Hair follicular keratinocyte (primary cell): ENCODE measurements at places on chromosomes 6 and 20. TPM values are rescaled to one million over a fixed set of nuclear protein-coding genes. Genes with fewer than 3 reads are reported as not detected.

Gene LRRC73
- 0.16 and 0.27 TPM in 2 replicates for total RNA-seq

Gene ADTRP
- 27.0 and 75.8 TPM in 2 replicates for total RNA-seq

Gene TEAD3
- total RNA-seq: 11.7 and 14.5 TPM in 2 replicates

Gene NANP
- 5.8 and 7.7 TPM in 2 replicates for total RNA-seq

Gene MLN
- not detected in 2 replicates for total RNA-seq

Gene C20orf173
- total RNA-seq: not detected in 2 replicates

Gene SGK1
- total RNA-seq: 81.8 and 86.8 TPM in 2 replicates

Gene FAM83C
- 0.62 and 1.0 TPM in 2 replicates for total RNA-seq

Gene NSFL1C
- total RNA-seq: 34.8 and 53.7 TPM in 2 replicates

Gene BMP2
- 5.6 and 9.9 TPM in 2 replicates for total RNA-seq

Gene WFDC12
- total RNA-seq: 0.70 TPM in 1 of 2 replicates, not detected in the other

Gene MAFB
- 0.16 and 0.65 TPM in 2 replicates for total RNA-seq

Gene OOEP
- 0.11 TPM in 1 of 2 replicates, not detected in the other for total RNA-seq

Gene CGA
- total RNA-seq: not detected in 2 replicates

Gene MOG
- not detected in 2 replicates for total RNA-seq

Gene PGC
- total RNA-seq: not detected in 2 replicates

Gene C20orf204
- total RNA-seq: under 0.01 and 0.04 TPM in 2 replicates

Gene FNDC1
- total RNA-seq: 0.08 TPM in 1 of 2 replicates, not detected in the other

Gene PRR18
- not detected in 2 replicates for total RNA-seq

Gene NDUFAF4
- total RNA-seq: 37.2 and 38.7 TPM in 2 replicates

Gene SAYSD1
- total RNA-seq: 9.9 and 10.6 TPM in 2 replicates

Gene SLC2A10
- total RNA-seq: 0.16 and 0.19 TPM in 2 replicates

Gene PTCRA
- total RNA-seq: not detected in 2 replicates

Gene CRIP3
- not detected in 2 replicates for total RNA-seq

Gene GPX5
- total RNA-seq: not detected in 2 replicates

Gene KHDC1L
- not detected in 2 replicates for total RNA-seq

Gene BTNL2
- total RNA-seq: not detected in 2 replicates

Gene TSBP1
- total RNA-seq: not detected in 2 replicates

Gene TMEM217
- 0.23 and 1.2 TPM in 2 replicates for total RNA-seq

Gene IPCEF1
- total RNA-seq: 0.04 and 0.94 TPM in 2 replicates

Gene RBPJL
- total RNA-seq: not detected in 2 replicates

Gene TFAP2C
- total RNA-seq: 7.3 and 13.3 TPM in 2 replicates

Gene ADGB
- not detected in 2 replicates for total RNA-seq

Gene PEX6
- 28.0 and 37.4 TPM in 2 replicates for total RNA-seq

Gene NMBR
- 0.11 and 0.31 TPM in 2 replicates for total RNA-seq

Gene CBLN4
- total RNA-seq: not detected in 2 replicates

Gene SAMD5
- total RNA-seq: 1.7 and 1.8 TPM in 2 replicates
